ENCODE measurements at places on chromosomes 4 and X. TPM values are rescaled to one million over a fixed set of nuclear protein-coding genes. Genes with fewer than 3 reads are reported as not detected.

DNA sequence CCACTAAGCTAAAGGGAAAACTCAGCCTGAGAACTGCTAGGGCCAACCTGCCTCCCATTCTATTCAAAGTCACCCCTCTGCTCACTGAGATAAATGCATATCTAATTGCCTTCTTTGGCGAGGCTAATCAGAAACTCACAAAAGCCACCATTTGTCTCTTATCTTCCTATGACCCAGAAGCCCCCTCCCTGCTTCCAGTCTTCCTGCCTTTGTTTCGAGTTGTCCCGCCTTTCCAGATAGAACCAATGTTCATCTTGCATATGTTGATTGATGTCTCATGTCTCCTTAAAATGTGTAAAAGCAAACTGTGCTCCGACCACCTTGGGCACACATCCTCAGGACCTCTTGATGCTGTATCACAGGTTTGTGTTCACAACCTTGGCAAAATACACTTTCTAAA is 459.8 kb downstream of the FSTL5 start:
- no peak for DNase-seq

GRCh38 chrX:3244955-3245354 is 101.5 kb downstream of the MXRA5 start:
- DNase-seq: no peak

GRCh38 chr4:76674983-76675382 is 223.0 kb downstream of the SOWAHB start:
- no peak for DNase-seq

GRCh38 chr4:3256230-3257102 is 7.5 kb downstream of the MSANTD1 start:
- no peak for DNase-seq

DNA sequence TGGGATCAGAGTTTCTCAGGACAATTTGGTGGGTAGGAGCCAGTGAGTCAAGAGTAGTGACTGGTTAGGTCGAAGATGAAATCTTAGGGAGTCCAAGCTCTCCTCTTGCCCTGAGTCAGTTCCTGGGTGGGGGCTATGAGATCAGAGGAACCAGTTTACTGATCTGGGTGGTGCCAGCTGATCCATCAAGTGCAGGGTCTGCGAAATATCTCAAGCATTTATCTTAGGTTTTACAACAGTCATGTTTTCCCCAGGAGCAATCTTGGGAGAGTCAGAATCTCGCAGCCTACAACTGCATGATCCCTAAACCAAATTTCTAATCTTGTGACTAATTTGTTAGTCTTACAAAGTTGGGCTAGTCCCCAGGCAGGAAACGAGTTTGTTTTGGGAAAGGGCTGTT is 1833.2 kb upstream of the PCDH7 start:
- DNase-seq: no peak

DNA sequence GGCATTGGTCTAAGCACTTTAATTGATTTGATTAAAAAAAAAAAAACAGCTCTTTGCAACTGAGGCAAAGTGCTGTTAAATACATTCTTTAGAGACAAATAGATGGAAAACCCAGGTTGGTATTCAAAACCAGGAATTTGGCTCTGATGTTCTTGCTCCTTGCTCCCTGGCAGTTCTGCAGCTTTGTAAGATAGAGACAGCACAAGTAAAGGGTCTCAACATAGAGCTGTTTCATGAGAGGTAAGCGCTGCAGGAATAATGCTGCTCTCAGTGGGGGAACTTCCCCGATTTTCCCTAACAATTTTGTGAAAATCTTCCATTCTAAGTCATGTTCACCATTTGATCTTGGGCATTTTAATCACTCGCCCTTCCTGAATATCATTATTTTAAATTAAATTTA is 479.5 kb upstream of the HS3ST1 start:
- no peak for DNase-seq

DNA sequence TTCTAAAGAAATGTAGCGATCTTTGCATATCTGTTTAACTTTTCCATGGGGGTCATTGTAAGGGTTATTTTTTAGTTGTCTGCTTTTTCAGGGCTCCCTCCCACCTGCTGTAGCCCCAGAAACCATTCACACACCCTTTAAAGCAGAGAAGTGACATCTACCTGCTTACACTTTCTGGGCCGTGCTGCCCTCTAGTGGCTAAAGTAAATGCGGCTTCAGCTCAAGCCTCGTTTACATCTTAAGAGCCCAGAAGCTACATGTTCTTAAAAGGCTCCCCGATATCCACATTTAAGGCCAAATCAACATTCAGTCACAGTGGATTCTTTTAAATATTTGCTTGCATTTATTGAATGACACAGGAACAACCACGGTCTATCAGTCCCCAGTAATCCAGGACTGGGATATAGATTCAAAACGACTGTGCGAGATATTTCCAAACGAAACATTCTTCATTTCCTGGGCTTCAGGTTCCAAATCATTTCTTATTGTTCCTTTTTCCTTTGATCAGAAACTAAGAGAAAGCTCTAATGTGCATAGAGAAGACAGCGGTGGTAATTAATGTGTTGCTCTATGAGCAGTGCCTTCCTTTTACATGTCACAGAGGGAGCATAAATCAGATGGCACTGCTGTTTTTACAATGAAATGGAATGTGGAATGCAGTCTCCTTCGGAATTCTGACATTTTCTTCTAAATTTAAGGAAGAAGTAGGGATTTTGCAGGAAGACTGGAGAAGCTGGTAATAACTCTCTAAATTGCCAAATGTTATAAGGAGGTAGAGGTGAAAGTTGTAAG is 119.9 kb downstream of the RASGEF1B start:
- peak; percentile 76 for DNase-seq

GRCh38 chrX:7163146-7163677 is 15.3 kb upstream of the PUDP start:
- DNase-seq: no peak

GRCh38 chrX:37815366-37815765 is 32.0 kb downstream of the DYNLT3 start:
- no peak for DNase-seq

DNA sequence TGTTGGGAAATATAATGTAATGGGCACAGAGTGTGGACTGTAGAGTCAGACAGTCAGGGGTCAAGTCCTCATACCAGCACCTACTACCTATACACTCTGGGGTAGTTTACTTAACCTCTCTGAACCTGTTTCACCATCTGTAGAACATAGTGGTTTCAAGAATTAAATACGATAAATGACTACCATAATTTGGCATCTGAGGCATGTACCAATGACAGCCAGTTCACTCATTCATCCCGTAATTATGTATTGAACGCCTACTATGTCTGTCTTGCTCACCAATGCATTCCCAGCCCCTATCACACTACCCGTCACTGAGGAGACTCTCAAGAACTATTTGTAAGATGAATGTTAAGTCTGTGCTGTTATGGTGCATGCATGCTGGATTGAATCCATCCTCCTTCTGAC is 2.0 kb upstream of the FGB start:
- no peak for DNase-seq

DNA sequence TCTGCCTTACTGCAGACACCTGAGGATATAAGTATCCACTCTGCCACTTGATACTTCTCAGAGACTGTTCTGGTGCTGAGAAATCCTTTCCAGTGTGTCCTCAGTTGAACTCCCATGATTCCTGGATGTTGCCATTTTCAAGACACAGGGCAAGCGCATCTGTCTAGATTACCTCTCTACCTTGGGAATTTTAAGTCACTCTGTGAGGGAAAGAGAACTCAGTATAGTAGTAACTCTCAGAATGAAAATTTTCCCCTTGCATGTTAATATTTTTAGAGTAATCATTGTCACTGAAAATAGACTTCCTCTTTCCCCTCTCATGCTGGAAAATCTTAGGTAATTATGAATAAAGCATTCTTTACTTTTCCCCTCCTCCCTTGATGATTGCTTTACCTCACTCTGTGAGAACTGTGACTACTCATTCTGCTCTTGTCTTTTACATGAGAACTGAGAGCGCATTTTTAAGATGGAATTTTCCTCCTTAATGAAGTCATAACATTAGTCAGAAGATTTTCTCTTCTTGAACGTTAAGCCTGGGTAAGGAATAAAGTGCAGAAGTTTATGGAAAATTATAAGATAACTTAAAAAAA is 45.0 kb downstream of the TET2 start:
- DNase-seq: peak; percentile 27

- DNase-seq: no peak
Measured at GRCh38 chrX:48960291-48960690, 2.9 kb upstream of the OTUD5 start.

DNA sequence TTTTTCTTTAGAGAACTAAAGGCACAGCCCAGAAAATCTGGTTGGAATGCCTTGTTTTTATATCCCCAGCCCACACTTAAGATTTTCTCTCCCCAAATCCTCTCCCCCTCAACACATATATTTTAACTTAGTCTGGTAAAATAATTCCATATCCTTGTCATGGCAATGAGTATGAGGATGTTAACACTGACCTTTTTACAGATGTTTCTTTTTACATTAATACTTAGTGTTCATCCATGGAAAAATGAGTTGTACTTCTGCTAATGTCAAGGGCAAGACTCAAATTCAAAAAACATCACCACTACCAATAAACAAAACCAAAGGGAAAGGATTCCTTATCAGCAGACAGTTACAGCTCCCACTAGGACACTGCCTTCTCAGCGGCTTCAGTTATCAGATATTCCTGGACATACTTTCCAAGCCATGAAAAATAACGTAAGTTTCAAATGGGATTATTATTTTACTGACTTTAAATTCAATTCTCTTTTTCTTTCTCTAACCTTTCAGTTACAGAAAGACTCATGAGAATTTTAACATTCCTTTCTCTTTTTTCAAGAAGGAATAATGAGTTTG is 83.3 kb downstream of the RASL11B start:
- no peak for DNase-seq

DNA sequence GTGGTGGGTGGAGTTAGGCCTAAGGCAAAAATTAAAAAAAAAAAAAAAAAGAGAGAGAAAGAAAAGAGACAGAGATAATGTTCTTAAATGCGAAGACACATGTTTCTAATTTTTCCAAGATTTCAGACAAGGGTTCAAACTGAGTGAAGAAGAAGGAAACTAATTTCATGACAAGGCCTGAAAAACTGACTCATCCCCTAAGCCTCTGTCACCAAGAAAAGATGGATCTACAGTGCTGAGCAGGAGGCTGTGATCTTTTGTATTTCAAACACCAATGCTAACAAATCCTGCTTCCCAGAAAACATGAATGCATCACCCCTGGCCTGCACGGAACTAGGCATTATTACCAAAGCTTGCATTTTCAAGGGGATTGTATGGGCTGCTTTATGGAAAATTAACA is 75.3 kb downstream of the PPARGC1A start:
- DNase-seq: no peak

GRCh38 chr4:168586926-168587325 is 90.1 kb downstream of the PALLD start:
- DNase-seq: no peak

DNA sequence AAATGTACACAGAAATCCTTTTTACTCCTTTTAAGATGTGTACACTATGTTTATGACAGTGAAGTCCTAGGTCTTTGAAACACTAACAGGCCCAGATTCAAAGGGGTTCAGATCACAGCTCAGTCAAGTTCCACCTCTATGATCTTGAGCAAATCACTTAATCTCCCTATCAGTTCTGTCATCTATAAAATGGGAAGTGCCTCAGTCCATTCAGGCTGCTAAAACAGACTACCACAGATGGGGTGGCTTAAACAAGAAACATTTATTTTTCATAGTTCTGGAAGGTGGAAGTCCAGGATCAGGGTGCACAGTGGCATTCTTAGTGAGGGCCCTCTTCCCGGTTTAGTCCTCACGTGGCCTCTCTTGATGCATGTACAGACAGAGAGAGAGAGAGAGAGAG is 117.1 kb downstream of the CORIN start:
- DNase-seq: no peak

The ATP6AP2 gene
- polyA plus RNA-seq: 75.5 TPM

The RAI2 gene
- polyA plus RNA-seq: 8.5 TPM

The UTP14A gene
- polyA plus RNA-seq: 29.1 TPM

The GRIA2 gene
- 4.8 TPM for polyA plus RNA-seq

The UGT2B10 gene
- not detected for polyA plus RNA-seq

The DCX gene
- polyA plus RNA-seq: 12.0 TPM

The TFDP3 gene
- polyA plus RNA-seq: not detected

The PCDH18 gene
- 53.2 TPM for polyA plus RNA-seq

The ANOS1 gene
- 53.3 TPM for polyA plus RNA-seq

The ZAR1 gene
- polyA plus RNA-seq: not detected

All from muscle of arm (tissue), 14 donors.